Chondrocyte (in vitro differentiated cells): ENCODE measurements at places on chromosomes 2 and 18.

- peaks cover 15% of the 10 kb centered on the region for H3K4me1 ChIP-seq
- no peaks in the 10 kb centered on the region for H3K27me3 ChIP-seq
- H3K27ac ChIP-seq: no peak overlapping the region
- no peak for DNase-seq
- H3K36me3 ChIP-seq: no peaks in the 10 kb centered on the region
These were observed 51.4 kb downstream of the IL1RL2 start for GRCh38 chr2:102238039-102238756.

- H3K4me3 ChIP-seq: no peak overlapping the region
- H3K27ac ChIP-seq: no peak overlapping the region
- H3K27me3 ChIP-seq: peaks cover 10% of the 10 kb centered on the region
- H3K4me1 ChIP-seq: no peaks in the 10 kb centered on the region
These were observed 11.0 kb upstream of the RNF144A start for GRCh38 chr2:6906165-6906741.

- no peaks in the 10 kb centered on the region for H3K4me1 ChIP-seq
- H3K4me3 ChIP-seq: no peak overlapping the region
- H3K36me3 ChIP-seq: peaks cover 37% of the 10 kb centered on the region
- no peak for DNase-seq
These were observed 74.3 kb downstream of the ZNF236 start for GRCh38 chr18:76896677-76897076.

GRCh38 chr2:15107137-15107536 is 454.0 kb downstream of the NBAS start:
- H3K4me1 ChIP-seq: no peaks in the 10 kb centered on the region
- H3K27me3 ChIP-seq: peaks cover 2% of the 10 kb centered on the region
- no peak overlapping the region for H3K27ac ChIP-seq
- H3K36me3 ChIP-seq: peaks cover 3% of the 10 kb centered on the region
- no peak for DNase-seq

GRCh38 chr2:203648273-203648672 is 58.2 kb upstream of the CD28 start:
- H3K4me3 ChIP-seq: no peak overlapping the region
- no peaks in the 10 kb centered on the region for H3K36me3 ChIP-seq
- no peaks in the 10 kb centered on the region for H3K27me3 ChIP-seq
- no peak for DNase-seq
- H3K4me1 ChIP-seq: peaks cover 20% of the 10 kb centered on the region

- no peaks in the 10 kb centered on the region for H3K27me3 ChIP-seq
- H3K36me3 ChIP-seq: no peaks in the 10 kb centered on the region
- no peak overlapping the region for H3K4me3 ChIP-seq
- no peak overlapping the region for H3K27ac ChIP-seq
These were observed 50.0 kb downstream of the CPO start for GRCh38 chr2:206989311-206989710.
